NB4 (cell line): ENCODE measurements at places on chromosomes 16 and 17.

- DNase-seq, result peak; percentile 71
Observed at GRCh38 chr16:80466024-80466987, 74.5 kb upstream of the DYNLRB2 start.

GRCh38 chr17:78844301-78845005, 3.8 kb upstream of the USP36 start:
- DNase-seq, result no peak

GRCh38 chr17:79372470-79373238, 238.2 kb downstream of the RBFOX3 start:
- DNase-seq, result no peak

DNA sequence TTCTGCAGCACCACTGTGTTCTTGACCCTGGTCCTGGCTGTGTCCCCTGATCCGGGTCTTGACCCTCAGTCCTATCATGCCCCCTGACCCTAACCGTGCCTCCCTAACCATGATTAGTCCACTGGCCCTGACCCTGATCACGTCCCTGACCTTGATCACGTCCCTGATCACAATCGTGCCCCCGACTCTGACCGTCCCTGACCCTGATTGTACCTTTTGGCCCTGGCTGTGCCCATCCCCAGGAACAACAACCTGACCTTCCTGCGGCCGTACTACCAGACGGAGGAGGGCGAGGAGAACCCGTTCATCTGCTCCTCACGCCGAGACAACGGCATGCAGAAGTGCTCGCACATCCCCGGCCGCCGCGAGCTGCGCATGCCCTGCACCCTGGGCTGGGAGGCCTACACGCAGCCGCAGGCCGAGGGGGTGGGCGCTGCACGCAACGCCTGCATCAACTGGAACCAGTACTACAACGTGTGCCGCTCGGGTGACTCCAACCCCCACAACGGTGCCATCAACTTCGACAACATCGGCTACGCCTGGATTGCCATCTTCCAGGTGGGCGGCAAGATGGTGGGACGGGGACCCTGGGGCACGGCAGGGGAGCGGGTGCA, 24.9 kb downstream of the TPSG1 start:
- DNase-seq, result no peak

- DNase-seq, result no peak
Observed at GRCh38 chr17:83138820-83139219, 59.4 kb downstream of the METRNL start.

DNA sequence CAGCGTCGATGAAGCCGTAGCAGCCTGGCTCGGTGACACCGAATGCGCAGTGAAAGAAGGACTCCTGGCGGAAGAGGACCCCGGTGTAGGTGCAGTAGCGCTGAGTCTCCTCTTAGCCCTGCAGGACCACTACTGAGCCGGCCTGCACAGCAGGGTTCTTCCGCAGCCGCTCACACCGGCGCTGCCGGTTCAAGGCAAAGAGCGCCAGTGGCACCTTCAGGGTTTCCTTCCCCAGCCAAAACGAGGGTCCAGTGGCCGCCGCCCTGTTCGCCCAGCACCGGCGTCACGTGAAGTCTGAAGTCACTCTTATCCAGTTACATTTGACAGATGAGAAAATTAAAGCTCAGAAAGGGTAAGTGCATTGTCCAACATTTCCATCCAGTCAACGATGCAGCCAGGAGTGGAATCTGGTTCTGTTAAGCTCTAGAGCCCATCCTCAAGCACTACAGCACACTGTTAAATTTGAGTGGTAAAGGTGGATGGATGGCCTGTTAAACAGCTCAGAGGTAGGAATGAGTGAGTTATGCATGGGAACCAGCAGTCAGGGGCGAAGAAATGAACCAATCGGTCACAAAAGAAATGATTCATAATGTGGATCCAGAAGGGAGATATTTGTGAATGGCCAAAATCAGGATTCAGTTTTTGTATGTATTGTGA, 50.2 kb upstream of the SMIM36 start:
- no peak for DNase-seq

DNA sequence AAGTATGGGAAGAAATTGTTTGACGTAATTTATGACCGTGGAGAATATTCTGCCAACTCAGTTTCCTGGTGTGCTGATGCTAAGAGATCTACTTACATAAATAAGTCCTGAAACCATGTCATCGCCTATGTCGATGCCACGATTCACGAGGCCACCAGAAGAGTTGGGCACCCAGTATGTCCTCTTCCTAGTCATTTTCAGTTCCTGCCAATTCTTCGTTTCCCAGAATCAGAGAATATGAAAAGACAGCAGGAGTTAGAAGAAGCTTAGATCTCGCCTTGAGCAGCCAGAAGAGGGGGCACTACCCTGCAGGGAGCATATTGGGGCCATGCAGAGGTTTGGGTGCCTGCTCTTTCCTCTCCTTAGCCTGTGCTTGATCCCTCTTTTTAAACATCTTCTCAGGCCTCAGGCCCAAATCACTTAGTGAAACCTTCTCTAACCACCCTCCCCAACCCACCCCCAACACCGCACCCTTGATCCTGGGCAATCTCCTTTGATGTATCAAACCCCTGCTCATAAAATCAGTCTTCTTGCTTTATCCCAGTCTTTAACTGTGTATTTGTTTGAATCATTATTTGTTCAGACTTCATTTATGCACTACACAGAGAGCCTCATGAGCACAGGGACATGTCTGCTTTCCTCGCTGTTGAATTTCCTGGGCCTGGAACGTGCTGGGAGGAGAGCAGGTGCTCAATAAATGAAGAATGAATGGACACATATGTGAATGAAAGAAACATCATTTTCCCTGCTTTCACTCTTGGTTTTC, 12.2 kb upstream of the LONP2 start:
- DNase-seq, result peak; percentile 64

- DNase-seq, result no peak
Observed at GRCh38 chr17:21388066-21388465, 11.9 kb downstream of the KCNJ12 start.

- no peak for DNase-seq
Observed at GRCh38 chr17:7888184-7888920, at the start of gene CHD3. Gene CHD3 (plus strand): TSS chr17:7888789. CDS start chr17:7889001, 212 bp downstream.

DNA sequence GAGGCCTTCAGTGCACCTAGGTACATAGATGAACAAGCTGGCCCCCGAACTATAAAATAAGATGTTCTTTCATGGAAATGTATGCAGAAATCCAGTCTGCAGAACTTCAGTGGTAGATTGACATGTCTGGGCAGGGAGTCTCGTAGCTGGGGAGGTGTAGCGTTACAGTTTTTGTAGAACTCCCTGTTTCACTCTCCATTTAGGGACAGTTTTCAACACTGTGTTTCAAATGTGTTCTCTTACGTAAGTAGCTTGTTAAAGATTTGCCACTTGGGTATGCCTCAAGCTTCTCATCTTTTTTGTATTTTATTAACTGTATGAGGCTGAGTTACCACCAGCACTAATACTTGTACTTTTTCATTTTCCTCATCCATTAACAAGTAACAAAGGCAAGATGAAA, 46.6 kb downstream of the PLD6 start:
- DNase-seq, result no peak

DNA sequence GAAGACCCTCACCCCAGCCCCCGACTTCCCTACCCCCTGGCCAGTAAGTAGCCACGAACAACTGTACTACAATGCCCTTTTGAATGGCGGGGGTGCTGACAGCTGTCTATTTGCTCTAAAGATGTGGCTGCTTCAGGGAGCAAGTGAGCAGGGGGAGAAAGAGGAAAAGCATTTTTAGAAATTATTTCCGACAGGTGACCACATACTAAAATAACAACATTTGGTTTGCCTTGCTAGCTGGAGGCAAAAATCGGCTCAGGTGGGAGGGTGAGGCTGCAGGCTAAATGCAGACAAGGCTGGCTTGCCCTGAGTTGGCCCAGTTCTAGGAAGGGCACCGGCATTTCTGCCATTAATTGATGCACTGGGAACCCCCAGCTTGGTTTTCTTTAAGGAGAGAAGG, 188.5 kb downstream of the XYLT1 start:
- DNase-seq, result no peak

- DNase-seq, result no peak
Observed at GRCh38 chr16:79792664-79793351, 192.3 kb upstream of the MAF start.

- DNase-seq, result no peak
Observed at GRCh38 chr16:49800876-49801275, 55.0 kb downstream of the ZNF423 start.

DNA sequence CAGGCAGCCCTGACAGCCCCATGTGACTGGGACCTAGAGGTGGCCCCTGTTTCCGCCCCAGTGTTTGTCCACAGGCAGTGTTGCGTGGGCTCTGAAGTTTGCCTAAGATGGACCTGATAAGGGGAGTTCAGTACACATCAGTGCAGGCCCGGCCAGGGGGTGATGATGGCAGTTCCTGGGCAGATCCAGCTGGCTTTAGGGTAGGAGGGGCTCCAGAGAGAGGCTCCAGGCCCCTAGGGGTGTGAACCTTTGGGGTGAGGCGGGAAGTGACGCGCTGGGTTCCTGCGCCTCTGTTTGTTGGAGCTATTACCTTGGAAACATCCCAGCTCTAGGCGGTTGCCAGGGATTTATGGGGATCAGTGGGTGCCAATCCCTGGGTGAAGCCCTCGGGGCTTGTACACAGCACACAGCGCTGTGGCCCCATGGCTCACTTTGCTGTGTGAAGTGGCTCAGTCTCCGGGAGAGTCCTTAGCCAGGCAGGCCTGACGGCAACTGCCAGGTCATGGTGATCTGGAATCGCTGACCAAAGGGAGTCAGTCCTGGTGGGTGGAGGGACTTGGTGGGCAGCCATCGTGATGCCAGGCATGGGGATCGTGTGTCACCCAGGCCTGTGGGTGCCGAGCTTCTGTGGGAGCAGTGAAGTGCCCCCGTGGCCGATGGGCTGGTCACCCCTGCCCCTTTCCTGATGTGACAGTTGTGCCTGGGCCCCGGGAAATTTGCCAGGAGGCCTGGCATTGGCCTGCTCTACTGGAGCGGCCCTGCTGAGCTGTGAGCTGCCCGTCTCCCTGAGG, 146.1 kb downstream of the SEC14L1 start:
- no peak for DNase-seq

DNA sequence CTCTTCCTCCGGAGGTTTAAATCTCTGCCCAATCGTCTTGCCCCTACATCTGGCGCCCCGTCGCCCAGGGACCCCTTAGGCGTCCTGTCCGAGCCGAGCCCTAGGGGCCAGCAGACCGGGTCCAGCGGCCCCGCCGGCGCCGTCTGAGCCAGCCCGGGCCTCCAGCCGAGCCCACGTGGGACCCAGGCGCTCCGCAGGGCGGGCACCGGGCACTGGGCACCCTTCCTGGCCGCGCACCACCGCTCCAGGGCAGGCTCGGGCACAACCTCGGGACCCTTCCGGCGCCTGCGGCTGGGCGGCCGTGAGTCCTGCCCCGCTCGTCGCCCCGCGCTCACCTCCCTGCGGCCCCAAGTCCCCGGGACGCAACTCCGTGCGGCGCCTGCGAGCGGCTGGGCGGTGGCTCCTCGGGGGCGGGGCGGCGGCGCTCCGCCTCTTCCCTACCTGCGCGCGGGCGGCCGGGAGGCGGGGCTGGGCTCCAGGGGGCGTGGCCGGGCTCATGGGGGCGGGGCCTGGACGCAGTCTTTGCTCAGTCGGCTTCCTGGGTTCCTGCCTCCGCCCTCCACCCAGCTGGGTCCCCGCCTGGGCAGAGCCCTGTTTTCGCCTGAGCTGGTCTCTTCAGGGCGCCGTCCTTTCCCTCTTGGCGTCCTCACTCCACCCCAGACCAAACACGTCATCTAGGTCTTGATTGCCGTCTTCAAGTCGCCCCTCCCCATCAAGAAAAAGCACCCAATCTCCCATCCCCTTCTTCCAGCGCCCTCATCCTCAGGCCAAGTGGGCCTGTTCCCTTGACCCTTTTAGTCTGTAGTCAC, at the start of gene RHBDF2:
Gene RHBDF2 (minus strand): TSS at position 406 of the 809 bp plus-strand sequence. CDS start 19,899 bp downstream, outside the sequence.
- DNase-seq, result peak; percentile 86

DNA sequence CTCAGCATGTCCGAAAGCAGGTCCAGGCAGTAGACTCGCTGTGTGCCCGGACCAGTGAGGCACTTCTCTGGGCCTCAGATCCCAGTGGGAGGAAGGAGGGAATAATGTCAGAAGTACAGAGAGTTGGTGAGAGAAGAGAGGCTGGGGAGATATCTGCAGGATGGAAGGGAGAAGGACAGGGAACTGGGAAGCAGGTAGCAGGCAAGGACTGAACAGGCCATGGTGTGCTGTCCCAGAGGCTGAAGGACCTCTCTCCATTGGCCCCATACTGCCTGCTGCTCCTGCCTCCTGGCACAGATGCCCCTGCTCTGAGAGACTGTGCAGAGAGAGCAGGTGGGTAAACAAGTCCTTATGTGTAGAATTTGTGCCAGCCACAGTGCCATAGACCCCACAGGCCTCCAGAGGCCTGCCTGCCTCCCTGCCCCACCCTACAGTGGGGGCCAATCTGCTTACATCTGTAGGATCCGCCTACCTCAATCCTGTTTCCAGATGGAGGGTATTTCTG, 34.2 kb upstream of the CRHR1 start:
- no peak for DNase-seq
